Kidney (tissue), 22 donors: ENCODE measurements at places on chromosomes 1 and 21. TPM values are rescaled to one million over a fixed set of nuclear protein-coding genes. Genes with fewer than 3 reads are reported as not detected.

DNA sequence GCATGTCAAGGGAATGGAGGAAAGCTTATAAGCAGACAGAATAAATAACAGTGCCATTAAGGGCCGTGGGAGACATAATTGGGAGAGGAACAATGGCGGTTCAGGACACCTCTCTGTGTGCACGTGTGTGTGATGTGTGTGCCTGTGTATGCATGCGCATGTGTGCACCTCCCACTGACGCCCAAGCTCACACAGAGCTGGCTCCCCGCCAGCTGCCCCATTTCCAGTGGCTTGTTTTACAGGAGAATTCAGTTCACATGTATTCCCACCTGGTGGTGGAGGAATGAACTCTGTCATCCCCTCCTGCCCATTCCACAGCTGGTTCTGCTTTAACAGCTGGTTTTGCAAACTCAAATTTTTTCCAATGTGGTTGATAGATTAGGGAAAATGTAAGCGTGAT is 262.2 kb downstream of the AJAP1 start:
- DNase-seq, result no peak

GRCh38 chr1:210779269-210779668 is 354.7 kb downstream of the KCNH1 start:
- DNase-seq, result no peak

DNA sequence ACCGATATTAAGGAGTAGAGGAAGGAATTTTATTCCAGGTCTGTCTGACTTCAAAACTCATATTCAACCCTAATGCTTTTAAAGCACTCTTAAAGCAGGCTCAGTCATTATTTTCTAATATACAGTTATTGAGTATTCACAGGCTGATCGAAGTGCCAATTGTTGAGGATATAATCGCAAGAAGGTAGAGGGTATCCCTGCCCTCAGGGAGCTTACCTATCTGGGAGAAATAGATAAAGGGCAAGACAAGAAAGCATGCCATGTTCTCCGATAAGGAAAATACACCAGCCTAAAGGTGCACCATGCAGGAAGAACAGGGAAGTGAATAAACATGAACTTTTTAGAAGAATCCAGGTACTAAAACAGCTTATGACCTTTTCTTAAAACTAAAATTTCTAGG is 361.2 kb downstream of the SMYD3 start:
- no peak for DNase-seq

DNA sequence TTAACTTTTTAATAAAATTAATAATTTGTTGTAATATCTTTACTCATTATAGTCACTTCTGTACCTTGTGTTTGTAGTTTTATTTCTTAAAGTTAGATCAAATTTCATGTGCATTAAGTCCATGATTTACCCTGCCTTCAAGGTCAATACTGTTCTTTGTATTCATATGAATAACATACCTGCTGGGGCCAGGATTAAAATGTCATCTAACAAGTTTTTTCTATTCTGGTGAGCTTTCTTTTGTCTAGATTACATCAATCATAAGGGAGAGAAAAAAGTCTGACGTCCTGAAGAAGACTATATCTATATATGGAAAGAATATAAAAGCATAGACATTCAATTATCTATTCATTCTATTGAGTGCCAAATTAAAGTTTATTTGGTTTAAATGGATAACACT is 232.6 kb downstream of the COL11A1 start:
- DNase-seq, result no peak

- DNase-seq, result no peak
Measured at GRCh38 chr1:194600716-194601115, 1414.3 kb upstream of the B3GALT2 start.

DNA sequence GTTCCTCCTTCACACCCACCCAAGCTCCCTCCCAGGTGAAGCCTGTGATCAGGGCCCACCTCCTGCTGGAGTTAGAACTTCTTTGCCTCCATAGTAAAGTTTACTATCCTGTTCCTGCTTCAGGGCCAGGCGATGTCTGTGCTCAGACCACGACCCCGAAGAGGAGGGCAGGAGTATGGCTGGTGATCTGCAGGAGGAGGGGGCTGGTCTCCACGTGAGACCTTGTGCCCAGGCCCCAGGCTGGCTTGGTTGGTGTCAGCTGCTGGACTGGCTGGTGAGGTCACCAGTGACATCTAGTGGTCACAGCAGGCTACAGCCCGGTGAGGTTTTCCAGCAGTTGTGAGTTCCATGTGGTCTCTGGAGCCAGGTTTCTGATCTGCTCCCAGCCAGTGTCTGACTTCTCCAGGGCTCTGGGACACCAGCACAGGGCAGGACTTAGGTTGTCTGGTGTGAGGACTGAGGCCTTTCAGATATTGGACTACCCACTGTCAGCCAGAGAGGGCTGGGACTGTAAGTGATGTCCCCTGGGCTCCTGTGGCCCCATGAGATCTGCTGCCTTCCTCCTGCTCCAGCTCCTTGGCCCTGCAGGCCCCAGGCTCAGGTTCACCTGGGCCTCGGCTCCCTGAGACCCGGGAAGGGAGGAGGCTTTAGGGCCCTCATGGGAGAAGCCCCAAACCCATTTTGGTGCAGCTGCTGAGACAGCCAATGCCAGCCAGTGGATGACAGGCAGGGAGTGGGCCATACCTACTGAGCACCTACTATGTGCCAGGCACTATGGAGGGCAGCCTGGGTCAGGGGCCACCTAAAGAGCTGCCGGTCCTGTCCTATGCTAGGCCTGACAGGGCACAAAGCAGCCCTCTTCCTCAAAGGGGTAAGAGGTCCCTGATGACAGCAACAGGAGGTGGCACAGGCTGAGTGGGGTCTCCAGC is 6.0 kb upstream of the UBL4B start:
- peak; percentile 82 for DNase-seq

DNA sequence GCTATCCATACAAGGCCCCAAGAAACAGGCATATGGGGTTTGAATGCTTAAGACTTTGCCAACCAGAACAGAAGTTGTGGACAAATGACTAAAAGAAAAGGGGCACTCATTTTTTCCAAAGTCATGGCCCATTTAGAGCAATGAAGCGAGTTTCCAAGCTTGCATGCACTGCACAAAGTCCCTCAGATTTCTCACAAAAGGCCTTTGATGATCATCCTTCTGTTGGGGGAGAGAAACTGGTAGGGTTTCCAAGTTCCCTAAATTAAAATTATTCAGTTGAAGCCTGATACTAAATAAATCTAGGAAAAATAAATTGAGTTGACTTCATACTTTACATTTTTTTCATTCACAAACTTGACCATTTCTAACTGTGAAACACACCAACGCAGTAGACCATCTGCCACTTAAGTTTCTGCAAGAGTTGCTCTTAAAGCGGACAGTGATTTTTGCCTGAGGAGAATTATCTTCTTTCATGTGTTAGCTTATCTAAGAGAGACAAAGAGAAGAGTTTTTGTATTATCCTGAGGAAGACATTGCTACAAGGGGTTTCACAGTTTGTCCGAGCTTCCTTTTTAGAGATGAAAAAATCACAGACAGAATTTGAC is 139.2 kb downstream of the SEC16B start:
- DNase-seq, result no peak

GBP6 gene
- total RNA-seq, result not detected

GRCh38 chr1:201531551-201532425 is 7.1 kb upstream of the NAV1 start:
- DNase-seq, result peak; percentile 40

GRCh38 chr1:29235955-29236711 is at the start of gene PTPRU:
Gene PTPRU (plus strand): TSS chr1:29236522. CDS start chr1:29236645, 123 bp downstream.
- peak; percentile 82 for DNase-seq

- no peak for DNase-seq
Measured at GRCh38 chr21:45327441-45328197, 39.9 kb upstream of the POFUT2 start.

DNA sequence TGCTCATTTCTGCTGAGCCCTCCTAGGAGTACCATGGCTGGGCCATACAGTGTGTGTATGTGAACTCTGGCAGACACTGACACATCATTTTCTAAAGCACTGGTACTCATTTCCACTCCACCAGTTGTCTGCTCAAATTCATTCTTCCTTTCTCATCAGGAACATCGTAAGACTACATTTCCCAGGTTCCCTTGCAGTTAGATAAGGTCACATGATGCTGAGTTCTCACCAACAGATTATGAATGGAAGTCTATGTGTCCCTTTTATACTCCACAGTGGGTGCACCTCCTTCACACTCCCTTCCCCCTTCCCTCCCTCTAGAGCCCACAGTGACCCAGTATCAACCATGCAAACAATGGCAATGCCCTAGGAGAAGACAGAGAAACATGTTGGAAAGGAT is 38.3 kb upstream of the PAX7 start:
- DNase-seq, result no peak

GRCh38 chr1:164803366-164803765 is 244.4 kb downstream of the PBX1 start:
- no peak for DNase-seq

DNA sequence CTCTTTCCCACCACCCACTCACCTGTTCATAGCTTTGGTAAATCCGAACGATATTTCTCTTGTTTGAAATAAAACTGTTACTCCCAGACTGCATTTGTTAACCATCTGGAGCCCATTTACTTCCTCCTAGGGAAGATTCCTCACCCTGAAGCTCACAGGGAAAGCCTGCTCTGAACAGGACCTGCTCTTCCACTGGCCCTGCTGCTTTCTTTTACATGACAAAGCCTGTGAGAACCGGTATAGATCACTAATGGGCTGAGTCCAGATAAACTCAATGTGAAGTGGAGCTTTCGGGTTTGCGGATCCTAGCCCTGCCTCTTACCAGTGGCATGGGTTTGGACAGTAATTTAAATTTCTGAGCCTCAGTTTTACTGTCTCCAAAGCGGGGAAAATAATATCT is 45.2 kb downstream of the FAM163A start:
- DNase-seq, result no peak

DNA sequence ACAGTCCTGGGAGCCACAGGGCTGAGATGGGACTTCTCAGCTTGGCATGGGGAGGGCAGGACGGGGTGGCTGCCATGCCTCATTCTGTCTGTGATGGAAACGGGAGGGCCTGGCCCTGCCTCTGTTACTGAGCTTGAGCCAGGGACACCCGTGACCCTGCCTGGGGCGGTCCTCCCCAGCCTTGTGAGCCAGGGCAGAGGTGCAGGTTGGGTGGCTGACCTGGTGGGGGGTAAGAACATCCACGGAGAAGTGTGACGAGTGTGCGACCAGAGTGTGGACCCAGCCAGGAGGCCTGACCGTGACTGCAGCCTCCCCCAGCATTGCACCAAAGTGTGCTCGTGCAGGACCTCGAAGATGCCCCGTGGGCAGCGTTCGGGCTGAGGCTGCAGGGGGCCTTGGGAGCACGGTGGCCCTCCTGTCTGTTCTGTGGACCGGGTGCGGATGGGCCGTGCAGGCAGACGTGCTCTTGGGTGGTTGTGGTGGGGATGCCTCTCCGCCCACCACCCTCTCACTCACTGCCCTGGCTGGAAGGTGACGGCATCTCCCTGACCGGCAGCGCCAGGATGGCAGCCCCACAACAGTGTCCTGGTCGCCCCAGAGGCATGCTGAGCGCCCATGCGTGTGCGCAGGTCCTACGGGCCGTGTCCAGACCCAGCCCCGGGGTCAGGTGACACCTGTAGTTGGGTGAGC is 45.4 kb downstream of the SKI start:
- peak; percentile 43 for DNase-seq
